Skin of body (tissue), 3 donors: ENCODE measurements at places on chromosomes 12 and 14. TPM values are rescaled to one million over a fixed set of nuclear protein-coding genes. Genes with fewer than 3 reads are reported as not detected.

GRCh38 chr14:69712599-69713088 lies 54.3 kb upstream of the SRSF5 start:
- DNase-seq, result no peak

- no peak for DNase-seq
Observed at GRCh38 chr14:72577521-72577920, 316.4 kb downstream of the DPF3 start.

- no peak for DNase-seq
Observed at GRCh38 chr12:113425960-113426453, 3.8 kb downstream of the SDSL start.

SLC17A8 gene
- total RNA-seq, result not detected

DNA sequence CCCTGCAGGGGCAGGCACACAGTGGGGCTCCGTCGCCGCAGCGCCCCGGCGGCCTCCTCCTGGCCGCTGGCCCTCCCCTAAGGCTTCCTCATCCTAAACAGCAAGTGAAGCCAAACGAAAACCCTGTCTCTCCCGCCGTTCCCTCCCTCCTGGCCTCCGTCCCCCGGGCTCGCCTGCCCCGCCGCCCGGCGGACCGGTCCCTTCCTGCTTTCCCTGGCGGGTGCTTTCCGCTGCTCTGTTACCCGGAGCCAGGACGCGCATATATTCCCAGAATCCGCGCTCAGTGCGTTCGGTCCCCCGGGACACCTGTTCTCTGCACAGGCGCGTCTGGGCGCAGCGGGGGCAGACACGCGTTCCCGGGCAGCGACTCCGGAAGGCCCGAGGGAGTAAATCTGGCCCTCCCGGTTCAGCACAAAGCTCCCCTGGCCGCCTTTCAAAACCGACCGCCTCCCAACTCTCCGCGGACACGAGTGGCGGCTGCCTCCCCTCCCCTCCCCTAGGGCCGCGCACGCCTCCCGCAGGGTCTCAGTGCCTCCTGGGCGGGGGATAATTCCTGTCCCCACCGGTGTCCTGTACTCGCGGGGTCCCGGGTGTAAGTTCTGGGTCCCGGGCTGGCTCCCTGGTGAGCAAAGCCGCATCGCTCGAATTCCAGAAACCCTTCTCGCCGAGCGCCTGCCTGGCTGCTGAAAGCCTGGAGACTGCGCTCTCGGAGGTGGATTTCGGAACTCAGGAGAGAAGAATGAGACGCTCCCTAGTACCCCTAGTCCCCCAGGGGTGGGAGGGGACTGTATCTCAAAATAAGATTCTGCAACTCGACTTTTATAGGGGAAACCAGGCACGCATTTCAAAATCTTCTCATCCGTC lies 21.4 kb upstream of the CEP170B start:
- DNase-seq, result no peak

- DNase-seq, result no peak
Observed at GRCh38 chr14:105082703-105083102, 17.5 kb upstream of the GPR132 start.

SOAT2 gene
- total RNA-seq, result not detected

GRCh38 chr12:120141336-120141735 lies 24.8 kb upstream of the RAB35 start:
- no peak for DNase-seq

DNA sequence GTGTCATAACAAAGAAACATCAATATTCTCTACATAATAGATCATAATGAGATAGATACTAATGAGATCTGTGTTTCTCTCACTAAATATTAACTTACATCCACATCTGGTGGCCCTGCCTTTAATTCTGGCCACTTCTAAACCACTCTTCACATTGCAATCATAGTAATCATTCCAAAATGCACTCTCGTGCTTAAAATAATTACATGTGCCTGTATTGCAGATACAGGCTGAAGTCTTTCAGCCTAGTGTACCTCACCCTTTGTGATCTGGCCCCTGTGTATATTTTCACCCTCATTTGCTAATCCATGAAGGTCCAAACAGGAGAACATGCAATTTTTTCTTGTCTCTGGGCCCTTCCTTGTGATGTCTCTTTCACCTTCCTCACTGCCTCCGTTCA lies 108.0 kb downstream of the LIN7A start:
- DNase-seq, result no peak

CACNB3 gene
- total RNA-seq, result 10.8 TPM

DNA sequence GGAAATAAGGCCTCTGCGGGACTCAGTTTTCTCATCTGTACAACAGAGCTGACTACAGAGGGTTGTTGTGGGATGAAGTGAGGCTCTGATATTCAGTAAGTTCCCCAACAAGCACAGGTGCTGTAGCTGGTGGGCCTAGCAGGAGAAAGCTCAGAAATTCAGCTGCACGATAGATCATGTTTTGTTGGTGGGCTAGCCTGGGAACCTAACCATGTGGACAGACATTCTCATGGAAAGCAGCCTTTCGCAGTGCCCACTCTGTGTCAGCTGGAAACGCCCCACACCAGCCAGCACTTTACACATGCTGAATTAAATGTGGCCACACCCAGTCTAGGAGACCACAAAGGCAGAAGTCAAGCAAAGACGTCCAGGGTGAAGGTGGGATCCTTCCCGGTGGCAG lies 16.1 kb downstream of the PITPNM2 start:
- no peak for DNase-seq
